Ureter (tissue), 1 donor: ENCODE measurements at places on chromosomes 3 and 15. TPM values are rescaled to one million over a fixed set of nuclear protein-coding genes. Genes with fewer than 3 reads are reported as not detected.

CCDC14 gene
- total RNA-seq: 52.0 TPM

DNA sequence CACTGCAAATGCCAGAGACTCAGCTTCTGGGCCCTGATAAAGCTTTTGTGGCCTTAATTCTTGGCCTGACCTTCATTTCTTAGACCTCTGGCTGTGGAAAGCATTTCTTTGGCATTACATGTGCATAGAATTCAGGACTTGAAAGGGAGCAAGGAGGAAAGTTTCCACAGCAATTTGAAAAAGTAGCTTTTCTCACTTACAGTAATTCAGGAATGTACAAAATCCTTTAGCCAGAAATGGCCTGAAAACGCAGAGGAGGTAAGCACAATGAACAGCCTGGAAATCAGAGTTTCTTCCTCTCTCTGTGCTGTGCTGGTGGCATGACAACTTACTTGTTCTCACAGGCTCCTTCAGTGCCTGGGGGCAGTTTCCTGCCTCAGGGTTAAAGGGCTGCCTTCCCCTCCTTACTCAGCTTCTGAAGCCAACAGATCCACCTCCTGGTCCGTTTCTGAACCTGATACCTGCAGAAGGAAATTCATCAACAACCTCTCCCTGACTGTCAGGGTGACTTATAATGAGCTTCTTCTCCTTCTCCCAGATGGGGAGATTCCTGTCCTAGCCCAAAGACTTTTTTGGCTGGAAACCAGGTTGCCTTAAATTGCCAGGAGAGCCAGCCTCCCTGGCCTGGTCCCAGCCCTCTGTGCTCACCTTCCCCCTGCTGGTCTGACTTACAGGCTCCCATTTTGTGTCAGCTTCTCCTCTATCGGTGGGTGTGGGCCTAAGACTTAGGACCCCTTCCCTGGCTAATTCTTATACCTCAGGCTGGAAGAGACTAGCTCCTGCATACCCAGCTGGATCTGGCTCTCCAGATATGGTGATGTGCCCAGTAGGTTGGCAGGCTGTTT lies 102.3 kb downstream of the MYRIP start:
- DNase-seq: no peak

GRCh38 chr15:45169608-45170480 lies 17.9 kb downstream of the SHF start:
- DNase-seq: no peak

GOLGA6L10 gene
- 4.3 TPM for total RNA-seq

DNA sequence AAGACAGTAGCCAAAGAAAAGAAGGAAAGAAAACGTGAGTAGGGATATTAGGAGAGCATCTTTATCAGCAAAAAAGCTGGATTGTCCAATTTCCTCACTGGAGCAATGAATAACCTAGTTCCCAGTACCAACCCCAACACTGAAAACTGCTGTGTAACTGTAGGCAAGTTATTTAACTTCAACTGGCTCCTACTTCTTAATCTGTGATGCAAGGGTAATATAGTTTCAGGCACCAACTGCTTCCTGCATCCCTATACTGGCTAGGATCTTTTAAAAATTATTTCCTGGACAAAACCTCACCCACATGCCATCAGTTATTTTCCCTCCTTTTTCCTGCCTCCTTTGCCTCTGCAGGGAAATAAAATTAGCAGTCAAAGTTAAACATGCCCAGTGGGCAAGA lies 59.6 kb downstream of the ZBTB20 start:
- DNase-seq: no peak

- DNase-seq: peak; percentile 88
Observed at GRCh38 chr3:52053307-52054304, 2.8 kb downstream of the DUSP7 start.

IL17RC gene
- total RNA-seq: 34.0 TPM

DNA sequence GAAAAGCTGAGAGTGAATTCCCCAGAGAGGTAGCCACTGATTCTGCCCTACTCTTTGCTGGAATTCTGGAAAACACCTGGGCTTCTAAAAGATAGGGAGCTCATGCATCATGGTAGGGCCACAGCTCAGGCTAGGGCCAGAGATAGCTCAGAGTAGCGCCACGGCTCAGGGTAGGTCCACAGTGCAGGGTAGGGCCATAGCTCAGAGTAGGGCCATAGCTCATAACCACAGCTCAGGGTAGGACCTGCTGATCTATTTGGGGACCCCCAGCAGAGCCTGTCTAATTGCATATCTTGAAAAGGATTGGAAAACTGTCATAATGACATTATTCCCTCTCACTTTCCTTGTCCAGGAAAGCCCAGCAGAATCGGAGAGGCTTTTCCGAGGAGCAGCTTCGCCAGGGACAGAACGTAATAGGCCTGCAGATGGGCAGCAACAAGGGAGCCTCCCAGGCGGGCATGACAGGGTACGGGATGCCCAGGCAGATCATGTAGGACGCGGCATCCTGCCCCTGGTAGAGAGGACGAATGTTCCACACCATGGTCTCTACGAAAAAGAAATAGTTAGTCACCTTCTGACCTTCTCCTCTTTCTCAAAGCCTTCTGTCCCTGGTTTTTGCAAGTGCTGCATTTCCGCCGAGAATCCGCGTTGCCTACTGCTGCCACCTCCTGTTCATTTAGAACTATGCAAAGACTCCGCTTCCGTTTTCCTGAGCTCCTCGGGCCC lies 14.5 kb downstream of the TAGLN3 start:
- DNase-seq: peak; percentile 80

DNA sequence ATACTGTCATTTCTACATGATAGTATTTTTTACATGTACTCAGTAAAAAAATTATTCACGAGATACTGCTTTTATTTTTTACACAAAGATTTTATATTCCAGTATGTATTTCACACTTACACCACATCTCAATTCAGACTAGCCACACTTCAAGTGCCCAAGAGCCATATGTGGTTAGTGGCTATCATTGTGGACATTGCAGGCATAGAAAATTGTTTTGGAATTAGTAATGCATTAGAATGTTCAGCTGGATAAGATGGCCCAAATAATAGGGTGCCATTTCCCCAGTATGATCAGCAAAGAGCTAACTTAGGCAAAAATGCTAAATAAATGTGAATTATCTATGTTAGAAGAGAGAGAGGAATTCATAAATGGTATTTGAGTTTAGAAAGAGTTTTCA lies 203.8 kb upstream of the MCTP2 start:
- DNase-seq: no peak

CACNA2D3 gene
- 8.3 TPM for total RNA-seq

TMEM266 gene
- total RNA-seq: 0.52 TPM

DNA sequence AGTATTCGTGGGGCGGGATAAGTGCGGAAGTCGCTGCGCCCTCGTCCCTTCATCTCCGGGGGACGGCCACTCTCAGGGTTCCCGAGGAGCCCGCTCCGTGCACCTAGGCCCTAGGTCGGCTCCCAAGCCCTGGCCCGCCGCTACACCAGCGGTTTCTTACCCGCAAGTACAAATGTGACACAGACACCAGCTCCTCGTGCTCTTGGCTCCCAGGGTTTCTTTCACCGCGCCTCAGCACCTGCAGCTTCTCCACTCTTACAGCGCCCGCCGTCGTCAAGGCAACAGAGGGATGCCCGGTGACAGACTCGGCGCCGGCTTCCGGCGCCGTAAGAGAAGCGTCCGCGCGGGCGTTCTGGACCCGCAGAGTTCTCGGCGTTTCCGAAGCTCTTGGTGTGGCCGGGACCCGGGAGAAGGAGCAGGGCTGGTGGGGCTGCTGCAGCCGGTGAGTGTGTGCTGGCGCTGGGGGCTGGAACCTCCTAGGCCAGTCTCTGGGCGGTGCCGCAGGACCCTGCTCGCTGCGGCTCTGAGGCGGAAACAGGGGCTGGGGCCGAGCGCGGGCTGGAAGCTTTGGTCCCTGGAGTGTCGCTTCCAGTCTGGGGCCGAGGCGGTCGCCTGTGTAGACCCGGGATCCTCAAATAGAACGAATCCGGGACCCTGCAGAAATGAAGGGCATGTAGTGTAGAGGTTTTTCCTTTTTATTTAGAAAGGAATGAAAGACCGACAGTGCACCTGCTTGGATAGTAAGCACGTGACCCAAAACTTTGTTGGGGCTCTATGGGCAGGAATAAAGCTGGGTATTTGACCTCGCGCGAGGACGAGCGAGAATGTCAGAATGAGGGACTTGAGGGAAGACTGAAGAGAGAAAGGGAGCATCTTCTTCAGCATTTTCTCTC lies 155.4 kb upstream of the GOLGA6L4 start:
- DNase-seq: no peak

- DNase-seq: no peak
Observed at GRCh38 chr3:58065700-58066167, 57.5 kb downstream of the FLNB start.

DNA sequence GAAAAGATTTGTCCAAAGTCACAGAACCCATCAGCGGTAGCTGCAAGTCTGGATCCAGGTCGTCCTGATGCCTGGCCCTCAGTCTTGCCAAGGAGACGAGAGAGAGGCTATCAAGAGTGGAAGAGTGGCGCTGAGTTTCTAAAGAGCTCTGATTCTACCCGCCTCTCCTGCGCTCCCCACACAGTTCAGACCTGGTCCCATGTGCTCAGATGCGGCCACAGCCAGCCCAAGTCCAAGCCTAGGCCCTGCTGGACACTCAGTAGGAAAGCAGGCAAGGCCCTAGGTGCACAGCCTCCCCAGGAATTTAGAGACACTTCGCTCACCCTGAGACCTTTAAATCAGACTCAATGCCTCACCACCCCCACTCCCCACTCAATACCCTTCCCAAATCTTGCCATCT lies 32.4 kb downstream of the CCDC12 start:
- no peak for DNase-seq

DNA sequence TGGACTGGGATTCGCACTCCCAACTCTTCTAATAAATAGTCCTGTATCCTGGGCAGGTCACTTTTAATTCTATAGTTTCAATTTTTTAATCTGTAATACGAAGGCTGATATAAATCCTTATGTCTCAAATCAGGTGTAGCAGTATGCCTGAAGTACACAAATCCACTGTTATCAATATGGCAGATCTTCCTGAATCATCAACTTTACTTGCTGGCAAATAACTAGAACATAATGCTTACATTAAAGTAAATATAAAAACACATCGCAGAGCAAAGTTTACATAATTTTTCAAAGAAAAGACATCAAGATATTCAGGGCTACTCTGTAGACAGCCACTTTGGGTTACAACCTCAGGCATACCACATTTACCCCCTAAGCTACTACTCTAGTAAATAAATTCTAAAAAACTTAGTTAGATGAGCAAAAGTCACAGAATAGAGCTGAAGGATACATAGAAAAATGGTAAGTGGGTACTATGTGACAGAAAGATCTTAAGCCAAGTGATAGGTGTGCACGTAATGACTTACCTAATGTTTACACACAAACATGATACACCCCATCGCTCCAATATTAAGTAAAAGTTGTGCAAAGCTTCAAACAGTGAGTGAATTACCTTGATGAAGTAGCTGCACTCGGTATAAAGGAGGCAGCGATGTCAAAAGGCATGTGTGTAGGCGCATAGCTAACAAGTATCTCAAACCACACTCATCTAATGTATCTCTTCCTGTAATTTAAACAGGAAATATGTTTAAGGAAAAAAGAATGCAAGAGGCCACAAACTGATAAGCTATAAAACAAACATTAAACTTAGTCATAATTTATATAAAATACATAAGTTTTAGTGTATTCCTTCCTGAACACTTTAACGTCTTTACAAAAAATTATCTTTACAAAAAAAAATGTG lies 127.9 kb downstream of the DMXL2 start:
- DNase-seq: no peak

GABRR3 gene
- 0.10 TPM for total RNA-seq

LEKR1 gene
- total RNA-seq: 3.5 TPM
